GM04504 (cell line): ENCODE measurements at places on chromosomes 1 and 21.

DNA sequence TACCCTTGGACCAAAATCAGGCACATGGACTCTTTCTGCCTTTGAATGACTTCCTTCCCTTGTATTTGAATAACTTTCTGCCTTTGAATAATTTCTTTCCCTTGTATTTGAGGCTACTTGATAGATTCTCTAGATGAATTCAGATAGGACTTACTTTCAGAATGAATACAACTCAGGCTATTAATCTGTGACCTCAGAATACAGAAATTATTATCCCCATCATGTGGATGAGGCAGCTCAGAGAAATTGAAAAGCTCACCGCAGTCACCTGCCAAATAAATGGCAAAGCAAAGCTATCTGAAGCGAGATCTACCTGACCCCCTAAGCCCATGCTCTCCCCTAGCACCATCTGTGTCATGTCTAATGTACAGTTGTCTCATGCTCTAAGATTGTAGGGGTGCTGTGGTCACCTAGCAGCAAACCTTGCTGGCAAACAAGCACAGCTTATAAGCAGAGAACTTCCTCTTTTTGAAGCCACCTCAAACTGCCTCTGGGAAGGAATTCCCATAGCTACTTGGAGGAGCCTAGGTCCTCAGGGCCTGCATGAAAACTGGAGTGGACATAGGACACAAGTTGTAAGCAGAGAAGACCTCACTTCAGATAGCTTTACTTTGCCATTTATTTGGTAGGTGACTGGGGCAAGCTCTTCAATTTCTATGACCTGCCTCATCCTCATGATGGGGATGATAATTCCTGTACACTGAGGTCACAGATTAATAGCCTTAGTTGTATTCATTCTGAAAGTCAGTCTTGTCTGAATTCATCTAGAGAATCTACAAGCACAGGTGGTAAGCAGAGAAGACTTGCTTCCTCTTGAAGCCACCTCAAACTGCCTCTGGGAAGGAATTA is 66.1 kb downstream of the FASLG start:
- DNase-seq, result no peak

- DNase-seq, result no peak
Observed at GRCh38 chr1:235429143-235429542, 61.9 kb downstream of the TBCE start.

GRCh38 chr1:7278827-7279765 is 492.0 kb upstream of the VAMP3 start:
- no peak for DNase-seq

GRCh38 chr1:114286179-114286578 is 132.5 kb upstream of the SYT6 start:
- no peak for DNase-seq

- DNase-seq, result no peak
Observed at GRCh38 chr1:236913371-236914037, 90.7 kb downstream of the MT1HL1 start.

- no peak for DNase-seq
Observed at GRCh38 chr21:46071082-46071481, 26.8 kb upstream of the COL6A2 start.

DNA sequence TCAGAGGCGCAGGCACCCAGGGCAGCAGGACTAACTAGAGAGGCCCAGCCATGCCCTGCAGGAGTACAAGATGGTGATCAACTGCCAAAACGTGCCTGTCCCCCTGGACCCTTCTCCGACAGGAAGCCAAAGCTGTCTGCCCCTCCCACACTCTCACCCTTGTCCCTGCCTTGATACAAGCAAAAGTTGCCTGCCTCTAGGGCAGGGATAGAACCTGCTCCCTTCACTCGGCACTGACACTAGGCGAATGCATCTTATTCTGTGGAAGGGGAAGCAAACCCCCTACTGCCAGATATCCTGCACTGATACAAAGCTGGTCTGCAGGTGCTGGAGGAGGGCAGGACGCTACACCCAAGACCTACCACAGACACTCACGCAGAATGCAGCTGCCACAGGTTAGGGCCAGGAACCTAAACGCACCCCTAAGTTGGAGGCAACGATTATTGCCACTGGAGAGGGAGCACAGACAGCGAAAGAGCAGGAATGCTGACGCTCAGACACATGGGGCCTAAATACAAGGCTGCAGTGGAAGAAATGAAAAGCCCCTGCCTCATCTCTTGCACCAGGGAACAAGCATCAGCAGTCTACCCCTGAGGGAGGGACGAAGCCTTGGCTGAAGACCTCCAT is 3.7 kb downstream of the TARBP1 start:
- no peak for DNase-seq

GRCh38 chr1:119975006-119975405 is 78.7 kb upstream of the ADAM30 start:
- no peak for DNase-seq

GRCh38 chr1:53860967-53861411 is 22.9 kb upstream of the NDC1 start:
- peak; percentile 22 for DNase-seq

GRCh38 chr1:14602136-14602535 is 3.7 kb downstream of the KAZN start:
- no peak for DNase-seq

DNA sequence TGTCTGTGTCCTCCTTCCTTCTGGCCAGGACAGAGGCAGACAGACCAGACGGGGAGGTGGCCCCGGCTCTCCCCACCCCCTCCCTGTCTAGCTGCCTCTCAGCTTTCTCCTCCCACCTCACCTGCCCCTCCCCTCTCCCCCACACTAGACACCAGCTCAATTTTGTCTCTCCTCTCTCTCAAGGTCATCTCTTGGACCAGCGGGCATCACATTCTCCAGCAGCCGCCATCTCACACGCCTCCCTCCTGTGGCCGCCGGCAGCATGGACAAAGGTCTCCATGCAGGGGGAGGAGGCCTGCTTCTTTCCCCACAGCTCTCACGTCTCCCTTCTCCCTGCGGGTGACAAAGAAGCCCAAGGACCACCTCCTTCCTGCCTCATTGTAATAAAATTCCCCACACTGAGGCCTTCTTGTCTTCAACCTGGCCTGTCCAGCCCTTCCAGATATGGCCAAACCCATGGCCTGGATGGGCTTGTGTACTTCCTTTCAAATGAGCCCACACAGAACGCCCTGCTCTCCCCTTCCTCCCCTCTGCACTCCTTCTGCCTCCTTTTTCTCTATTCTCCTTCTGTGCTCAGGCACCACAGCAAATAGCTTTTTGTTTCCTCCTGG is 14.6 kb downstream of the OPTC start:
- DNase-seq, result no peak

DNA sequence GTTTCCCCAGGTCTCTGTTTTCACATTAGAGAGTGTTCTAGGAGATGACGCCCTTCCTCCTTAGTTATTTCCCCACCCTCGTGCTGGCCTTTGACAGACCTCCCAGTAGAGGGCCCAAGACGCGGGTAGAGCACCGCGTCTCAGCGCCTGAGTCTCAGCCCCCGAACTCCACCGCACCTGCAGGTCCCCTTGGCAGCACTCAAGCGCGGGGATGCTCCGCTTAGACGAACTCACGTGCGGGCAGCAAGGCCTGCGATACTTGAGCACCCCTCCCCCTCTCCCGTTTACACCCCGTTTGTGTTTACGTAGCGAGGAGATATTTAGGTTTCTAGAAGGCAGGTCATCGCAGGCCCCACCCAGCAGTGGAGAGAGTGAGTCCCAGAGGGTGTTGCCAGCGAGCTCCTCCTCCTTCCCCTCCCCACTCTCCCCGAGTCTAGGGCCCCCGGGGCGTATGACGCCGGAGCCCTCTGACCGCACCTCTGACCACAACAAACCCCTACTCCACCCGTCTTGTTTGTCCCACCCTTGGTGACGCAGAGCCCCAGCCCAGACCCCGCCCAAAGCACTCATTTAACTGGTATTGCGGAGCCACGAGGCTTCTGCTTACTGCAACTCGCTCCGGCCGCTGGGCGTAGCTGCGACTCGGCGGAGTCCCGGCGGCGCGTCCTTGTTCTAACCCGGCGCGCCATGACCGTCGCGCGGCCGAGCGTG is at the start of gene CD55:
Gene CD55 (plus strand): TSS at position 600 of the 711 bp plus-strand sequence. CDS start 88 bp downstream, at position 688.
- DNase-seq, result peak; percentile 85

DNA sequence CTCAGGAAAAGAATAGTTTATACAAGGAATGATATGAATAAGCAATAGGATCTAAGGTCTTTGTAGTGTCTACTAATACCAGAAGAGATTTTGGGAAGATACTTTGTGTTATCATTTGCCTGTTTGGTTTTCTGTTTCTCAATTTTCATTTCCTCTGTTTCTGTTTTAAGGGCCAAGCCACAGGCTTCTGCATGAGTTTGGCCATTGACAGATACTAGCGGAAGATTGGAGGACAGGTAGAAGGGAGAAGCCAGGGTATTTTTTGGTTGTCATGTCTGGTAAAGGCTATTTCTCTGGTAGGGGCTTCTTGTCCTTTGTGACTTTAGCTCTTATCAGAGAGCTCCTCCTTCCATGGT is 51.4 kb downstream of the HS2ST1 start:
- no peak for DNase-seq

- DNase-seq, result peak; percentile 62
Observed at GRCh38 chr21:34795548-34796180, 126.9 kb downstream of the CLIC6 start.

DNA sequence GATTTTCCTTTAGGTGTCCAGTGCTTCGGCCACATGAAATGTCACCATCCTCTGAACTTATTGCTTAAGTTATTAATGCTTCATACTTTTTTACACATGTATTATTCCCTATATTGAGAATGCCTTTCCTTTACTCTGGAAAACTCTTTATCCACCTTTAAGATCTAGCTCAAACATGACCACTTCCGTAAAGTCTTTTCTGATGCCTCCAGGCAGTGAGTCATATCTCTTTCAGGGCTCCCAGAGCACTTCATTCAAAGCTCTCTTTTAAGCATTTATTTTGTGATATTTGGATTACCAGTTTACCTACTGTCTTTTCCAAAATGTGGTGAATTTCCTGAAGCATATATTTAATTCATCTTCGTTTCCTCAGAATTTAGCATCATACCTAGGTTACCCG is 178.9 kb downstream of the HS2ST1 start:
- no peak for DNase-seq
